ENCODE measurements at places on chromosomes 3 and 15.
A peak's percentile ranks its signal among the peaks of the same experiment; 100 is the strongest.

DNA sequence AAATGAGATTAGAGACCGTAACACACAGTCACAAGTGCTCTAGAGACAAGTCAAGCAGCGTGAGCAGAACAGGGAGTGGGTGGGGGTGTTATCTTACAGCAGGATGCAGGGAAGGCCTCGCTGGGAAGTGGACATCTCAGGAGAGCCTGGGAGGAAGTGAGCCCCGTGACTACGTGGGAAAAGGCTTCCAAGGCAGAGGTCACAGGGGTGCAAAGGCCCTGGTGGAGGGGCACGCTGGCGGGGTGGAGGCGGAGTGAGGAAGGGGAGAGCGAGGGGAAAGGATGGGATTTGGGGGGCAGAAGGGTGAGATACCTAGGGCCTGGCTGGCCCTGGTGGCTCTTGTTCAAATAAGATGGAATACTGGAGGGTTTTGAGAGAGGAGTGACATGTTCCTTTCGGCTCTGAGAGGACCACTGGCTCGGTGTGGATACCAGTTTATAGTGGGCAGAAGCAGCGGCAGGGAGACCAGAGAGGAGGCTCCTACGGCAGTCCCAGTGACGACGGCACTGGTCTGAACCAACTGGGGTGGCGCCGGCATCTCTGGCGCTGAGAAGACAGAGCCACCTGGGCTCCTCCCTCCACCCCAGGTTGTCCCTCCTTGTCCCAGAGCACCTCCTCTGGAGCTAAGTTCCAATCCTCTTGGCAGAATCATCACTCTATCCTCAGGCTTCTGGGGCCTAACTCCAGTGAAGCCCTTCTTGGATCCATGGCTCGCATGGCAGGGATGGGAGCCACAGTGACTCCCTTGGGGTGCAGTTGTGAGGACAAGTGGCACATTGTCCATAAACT is 266.2 kb upstream of the LYSMD4 start:
- no peak for DNase-seq

GRCh38 chr15:93027413-93027812 is 61.6 kb downstream of the RGMA start:
- DNase-seq, result no peak

- no peak for DNase-seq
These were observed 33.7 kb upstream of the VILL start for GRCh38 chr3:37956723-37957538.

DNA sequence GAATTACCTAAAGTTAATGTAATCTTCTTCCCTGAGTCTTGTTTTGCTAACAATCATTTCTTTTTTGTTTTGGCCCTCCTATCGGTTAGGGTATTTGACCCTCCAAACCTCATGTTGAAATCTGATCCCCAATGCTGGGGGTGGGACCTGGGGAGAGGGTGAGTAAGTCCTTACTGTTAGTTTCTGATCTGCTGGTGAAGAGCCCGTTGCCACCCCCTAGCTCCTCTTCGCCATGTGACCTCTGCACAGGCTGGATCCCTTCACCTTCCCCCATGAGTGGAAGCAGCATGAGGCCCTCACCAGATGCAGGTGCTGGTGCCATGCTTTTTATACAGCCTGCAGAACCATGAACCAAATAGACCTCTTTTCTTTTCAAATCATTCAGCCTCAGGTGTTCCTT is 62.8 kb upstream of the ADCY5 start:
- peak; percentile 31 for DNase-seq

DNA sequence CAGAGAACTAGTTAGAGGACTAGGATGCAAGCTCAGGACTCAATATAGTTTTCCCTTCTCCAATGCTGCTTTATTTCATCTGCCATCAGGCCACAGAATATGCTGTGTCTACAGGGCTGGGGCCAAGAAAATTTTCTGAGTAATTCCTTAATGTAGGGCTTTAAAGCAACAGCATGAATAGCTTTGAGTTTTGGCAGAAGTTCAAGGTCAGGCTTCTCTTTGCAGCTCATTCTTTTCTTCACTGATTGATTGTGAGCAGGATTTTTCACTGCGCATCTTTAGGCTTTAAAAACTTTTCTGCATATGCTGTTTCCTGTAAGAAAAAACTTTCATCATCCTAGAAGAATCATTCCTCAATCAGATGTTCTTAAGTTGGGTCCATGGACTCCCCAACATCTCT is 4.6 kb downstream of the TMEM108 start:
- DNase-seq, result no peak

GRCh38 chr3:35663471-35663870 is 24.1 kb downstream of the ARPP21 start:
- peak; percentile 10 for DNase-seq

- no peak for DNase-seq
These were observed 69.1 kb downstream of the FGF7 start for GRCh38 chr15:49492151-49492550.

- no peak for DNase-seq
These were observed 52.1 kb downstream of the BSN start for GRCh38 chr3:49606427-49606826.

DNA sequence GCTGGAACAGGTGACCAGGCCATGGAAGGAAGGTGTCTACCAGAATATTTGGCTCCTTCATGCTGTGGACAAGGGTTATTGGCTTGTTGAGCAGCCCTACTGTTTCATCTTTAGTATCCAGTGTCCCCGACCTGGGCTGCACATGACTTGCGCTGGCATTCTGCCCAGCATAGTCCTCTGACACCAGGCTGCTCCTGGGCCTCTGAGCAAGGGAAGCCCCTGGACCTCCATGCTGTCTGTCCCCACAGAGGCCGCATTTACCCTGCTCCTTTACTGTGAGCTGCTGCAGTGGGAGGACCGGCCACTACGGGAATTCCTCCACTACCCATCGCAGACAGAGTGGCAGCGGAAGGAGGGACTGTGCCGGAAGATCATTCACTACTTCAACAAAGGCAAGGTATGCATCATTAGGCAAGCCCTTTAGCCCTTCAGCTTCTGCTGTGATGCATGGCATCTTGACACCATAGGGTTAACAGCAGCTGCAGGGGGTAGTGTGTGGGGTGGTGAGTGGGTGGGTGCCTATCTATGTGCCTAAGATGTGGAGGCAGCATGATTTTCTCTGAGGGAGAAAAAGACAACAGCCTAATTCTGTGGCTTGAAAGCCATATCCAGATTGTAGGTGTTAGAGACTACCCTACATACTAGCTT is 44.0 kb upstream of the MANF start:
- no peak for DNase-seq

GRCh38 chr3:144815655-144816054 is 844.0 kb downstream of the DIPK2A start:
- DNase-seq, result no peak

GRCh38 chr3:156108616-156109015 is 11.8 kb upstream of the KCNAB1 start:
- DNase-seq, result no peak

GRCh38 chr3:140341817-140342403 is 336.0 kb upstream of the TRIM42 start:
- no peak for DNase-seq

GRCh38 chr3:49781415-49782199 is 4.7 kb downstream of the IP6K1 start:
- no peak for DNase-seq

GRCh38 chr15:29556380-29556779 is 265.9 kb downstream of the TJP1 start:
- no peak for DNase-seq

- DNase-seq, result no peak
These were observed 479.9 kb downstream of the CNTN4 start for GRCh38 chr3:2578560-2578959.

- DNase-seq, result no peak
These were observed 202.8 kb downstream of the PLCL2 start for GRCh38 chr3:17087509-17087908.

DNA sequence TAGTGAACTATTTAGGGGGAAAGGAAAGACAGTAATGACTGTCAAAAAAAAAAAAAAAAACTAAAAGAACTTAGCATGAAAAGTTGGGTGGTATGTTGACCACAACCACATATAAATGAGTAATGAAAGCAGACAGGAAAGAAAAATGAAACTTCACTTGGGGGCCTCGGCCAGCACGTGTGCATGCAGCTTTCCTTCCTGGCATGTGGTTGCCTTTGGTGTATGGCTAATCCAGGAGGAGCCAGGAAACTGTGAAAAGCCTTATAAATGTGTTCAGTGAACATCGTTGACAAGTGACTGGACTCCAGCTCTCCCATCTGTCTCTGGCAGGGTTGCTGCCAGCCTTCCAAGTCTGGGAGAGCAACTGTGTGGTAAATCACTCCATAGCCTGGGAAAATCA is 195.1 kb downstream of the DTWD1 start:
- DNase-seq, result no peak

DNA sequence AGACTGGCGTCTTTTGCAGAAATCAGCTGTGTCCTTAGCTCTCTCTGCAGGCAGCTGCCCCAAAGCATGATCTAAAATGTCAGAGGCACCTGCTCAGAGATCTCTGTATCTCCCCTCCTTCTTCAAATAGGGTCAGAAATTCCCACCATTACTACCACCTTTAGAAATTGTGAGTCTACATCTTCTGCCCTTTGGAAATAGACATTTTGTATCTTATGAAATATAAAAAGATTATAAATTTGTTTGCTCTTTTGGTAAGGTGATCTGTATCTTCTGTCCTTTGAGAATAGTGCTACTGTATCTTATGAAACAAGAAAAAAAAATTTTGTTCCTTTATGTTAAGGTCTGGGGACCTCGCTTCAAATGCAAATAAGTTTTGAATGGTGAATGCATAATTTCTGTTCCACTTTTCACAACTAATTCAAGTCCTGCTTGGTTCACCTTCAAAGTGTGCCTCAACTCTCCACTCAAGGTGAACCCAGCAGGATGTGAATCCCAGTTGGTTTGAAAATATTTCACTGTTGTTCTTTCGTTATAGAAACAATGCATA is 28.3 kb upstream of the GPD1L start:
- no peak for DNase-seq

DNA sequence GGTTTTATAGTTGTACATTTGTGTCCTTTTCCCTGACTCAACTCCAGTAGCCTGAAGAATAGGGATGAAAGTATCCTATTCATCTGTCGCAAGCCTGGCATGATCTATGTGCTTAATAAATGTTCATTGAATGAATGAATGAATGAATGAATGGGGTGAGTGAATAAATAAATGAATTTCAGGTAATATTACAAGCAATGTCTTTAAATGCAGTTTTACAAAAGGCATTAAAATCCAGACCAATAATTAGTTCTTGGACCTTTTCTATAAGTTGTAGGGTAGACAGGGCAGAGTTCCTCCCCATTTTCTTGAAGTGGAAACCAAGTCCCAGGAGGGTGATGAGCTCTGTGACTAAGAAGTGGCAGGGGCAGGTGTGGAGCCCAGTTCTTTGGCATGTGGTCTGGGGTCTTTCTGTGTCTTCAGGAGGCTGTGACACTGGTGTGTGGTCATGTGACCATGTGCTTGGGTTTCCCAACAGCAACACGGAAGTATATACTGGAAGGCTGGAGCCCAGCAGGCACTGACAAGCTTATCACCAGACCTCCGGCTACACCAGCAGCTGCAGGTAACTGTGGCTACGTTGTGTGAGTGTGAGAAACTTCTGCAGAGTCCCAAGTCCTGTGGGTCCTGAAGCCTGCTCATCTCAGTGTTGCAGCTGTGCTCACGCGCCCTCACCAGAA is 18.3 kb downstream of the XYLB start:
- DNase-seq, result no peak

GRCh38 chr3:97901313-97902248 is 70.7 kb downstream of the RIOX2 start:
- DNase-seq, result no peak

DNA sequence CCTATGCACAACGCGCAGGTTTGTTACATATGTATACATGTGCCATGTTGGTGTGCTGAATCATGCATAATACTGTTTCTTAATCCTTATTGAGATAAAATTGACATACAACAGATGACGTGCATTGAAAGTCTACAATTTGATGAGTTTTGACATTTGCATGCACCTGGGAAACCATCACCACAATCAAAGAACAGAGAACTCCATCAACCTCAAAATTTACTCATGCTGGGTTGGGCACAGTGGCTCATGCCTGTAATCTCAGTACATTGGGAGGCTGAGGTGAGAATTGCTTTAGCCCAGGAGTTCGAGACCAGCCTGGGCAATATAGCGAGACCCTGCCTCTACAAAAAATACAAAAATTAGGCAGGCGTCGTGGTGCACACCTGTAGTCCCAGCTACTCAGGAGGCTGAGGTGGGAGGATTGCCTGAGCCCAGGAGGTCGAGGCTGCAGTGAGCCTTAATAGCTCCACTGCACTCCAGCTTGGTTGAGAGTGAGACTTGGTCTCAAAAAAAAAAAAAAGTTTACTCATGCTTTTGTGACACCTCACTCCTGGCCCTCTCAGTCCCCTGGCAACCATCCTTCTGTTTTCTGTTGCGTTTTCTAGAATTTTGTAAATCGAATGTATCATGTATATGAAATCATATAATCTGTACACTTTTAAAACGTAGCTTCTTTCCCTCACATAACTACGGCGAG is 56.6 kb downstream of the BHLHE40 start:
- no peak for DNase-seq

DNA sequence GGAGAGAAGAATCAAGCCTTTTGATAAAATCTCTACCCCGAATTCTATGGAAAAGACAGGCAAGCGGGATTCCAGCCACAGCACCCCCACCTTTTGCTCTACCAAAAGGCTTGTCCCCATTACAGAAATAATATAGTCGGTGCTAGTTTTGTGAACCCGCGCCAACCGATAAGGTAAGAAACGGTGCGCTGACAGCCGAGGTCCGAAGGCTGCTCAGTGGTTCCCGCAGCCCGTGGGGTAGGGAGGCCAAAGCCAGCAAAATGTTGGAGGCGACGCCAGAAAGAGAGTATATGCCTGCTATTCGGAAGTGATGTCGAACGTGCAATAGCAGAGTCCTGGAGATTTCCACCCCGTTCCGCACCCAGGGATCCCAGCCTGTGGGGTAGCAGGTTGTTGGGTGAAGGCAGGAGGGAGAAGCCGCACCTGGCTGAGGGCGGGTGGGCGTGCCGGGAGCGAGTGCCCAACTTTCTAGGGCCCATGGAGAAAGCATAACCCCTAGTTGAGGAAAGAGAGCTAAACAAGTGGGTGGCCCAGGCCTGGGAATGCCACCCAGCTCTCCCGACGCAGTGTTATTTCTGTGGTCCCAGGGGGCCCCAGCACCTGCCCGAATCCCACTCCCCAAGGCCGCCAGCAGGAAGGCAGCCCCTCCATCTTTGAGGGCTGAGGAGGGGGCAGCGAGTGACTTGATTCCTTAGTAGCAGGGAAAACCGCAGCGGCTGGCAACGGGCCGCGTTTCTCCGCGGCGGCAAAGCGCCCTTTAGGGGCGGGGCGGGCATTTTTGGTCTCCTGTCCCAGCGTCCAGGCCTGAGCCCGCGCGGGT is 7.9 kb upstream of the SOX2 start:
- no peak for DNase-seq

GRCh38 chr3:144462337-144462736 is 490.7 kb downstream of the DIPK2A start:
- no peak for DNase-seq

GRCh38 chr3:24951180-24951579 is 456.5 kb upstream of the THRB start:
- DNase-seq, result no peak

DNA sequence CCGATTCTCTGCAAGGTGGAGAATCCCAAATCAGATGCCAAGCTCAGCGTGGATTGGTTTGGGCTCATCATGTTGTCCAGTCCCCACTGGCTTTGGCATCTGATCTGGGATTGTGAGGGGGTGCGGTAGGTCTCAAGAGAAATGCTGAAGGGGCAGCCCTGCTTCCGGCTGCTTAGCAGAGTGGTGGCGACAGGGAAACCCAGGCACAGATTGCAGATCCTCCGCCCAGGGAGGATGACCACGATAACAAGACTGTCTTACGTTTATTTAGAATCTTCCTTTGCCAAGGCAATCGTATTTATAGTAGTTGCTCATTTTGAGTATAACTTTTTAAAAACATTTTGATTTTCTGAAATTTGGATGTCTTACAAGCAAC is 61.1 kb downstream of the SLC12A8 start:
- DNase-seq, result no peak

GRCh38 chr3:122513386-122514122 is 1.2 kb downstream of the KPNA1 start:
- DNase-seq, result peak; percentile 72
